ENCODE measurements at places on chromosomes 2 and 18.

DNA sequence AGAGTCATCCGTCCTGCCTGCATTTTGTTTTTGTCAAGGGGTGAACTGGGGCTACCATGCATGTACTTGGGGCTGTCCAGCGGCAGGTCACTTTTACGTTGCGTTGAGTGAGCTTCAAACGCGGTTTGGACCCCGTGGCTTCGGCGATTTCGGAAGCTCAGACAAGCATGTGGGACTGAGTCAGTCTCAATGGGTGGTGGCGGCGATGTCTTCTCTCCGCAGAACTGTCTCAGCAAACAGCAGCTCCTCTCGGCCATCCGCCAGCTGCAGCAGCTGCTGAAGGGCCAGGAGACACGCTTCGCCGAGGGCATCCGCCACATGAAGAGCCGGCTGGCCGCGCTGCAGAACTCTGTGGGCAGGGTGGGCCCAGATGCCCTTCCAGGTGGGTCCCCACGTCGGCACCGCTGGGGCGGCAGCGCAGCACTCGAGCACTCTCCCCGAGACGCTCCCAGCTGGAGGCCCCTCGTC is 21.3 kb downstream of the FBLN7 start:
- peak; percentile 30 for DNase-seq

DNA sequence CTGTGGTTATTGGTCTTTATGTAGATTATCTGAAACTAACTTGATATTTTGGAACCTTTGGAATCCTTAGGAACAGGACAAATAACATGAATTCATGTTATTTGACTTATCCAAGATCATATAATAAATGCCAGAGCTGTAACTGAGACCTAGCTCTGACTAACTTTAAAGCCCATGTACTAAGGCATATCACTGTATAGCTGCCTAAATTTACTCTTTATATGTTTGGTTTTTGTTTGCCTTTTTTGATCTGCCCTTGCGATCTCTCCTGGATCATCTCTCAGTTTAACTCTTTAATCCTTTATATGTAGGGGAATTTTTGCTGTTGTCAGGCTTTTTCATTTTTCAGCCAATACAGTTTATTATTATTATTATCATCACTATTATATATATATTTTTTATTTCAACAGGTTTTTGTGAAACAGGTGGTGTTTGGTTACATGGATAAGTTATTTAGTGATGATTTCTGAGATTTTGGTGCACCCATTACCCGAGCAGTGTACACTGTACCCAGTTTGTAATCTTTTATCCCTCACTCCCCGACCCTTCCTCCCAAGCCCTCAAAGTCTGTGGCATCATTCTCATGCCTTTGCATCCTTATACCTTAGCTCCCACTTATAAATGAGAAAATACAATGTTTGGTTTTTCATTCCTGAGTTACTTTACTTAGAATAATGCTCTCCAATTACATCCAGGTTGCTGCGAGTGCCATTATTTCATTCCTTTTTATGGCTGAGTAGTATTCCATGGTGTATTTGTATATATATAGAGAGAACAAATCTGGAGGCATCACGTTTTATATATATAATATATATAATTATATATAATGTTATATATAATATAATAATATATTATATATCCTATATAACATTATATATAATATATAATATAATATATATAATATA is 48.9 kb downstream of the APLF start:
- DNase-seq = no peak

GRCh38 chr18:78807668-78808067 is 171.9 kb upstream of the SALL3 start:
- DNase-seq = no peak

GRCh38 chr2:14348247-14348646 is 284.3 kb upstream of the LRATD1 start:
- DNase-seq = no peak

DNA sequence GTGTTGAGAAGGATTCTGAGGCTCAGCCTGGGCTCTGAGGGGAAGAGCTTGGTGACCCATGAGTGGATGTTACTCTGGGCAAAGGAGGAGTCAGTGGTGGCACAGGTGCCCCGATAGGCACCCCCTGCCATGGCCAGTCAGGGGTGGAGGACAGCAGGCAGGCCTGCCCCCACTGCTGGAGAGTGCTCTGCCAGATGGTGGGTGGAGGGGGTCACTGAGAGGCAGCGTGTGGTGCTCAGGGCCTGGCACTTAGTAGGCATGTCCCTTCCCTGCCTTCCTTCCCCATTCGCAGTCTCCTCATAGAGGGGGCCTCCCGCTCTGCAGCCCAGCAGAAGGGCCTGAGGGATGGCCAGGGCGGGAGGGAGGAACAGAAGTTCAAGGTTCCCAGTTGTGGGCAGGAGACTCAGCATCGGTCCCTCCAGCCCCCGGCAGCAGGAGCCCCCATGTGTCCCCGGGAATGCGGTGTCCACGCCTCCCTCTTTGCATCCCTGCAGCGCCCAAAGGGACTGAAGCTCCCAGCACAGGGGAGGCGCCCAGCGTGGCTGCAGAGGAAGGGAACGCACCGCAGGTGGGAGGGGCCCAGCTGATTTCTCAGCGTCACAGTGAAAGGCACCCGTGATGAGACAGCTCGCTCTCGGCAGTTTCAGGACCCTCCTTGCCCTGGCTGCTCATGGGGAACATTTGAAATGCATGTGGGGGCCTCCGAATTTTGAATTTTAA is 5.7 kb upstream of the SNED1 start:
- DNase-seq = no peak

Measured in GM12864 (cell line).